HT1080 (cell line): ENCODE measurements at places on chromosomes 6 and 20. TPM values are rescaled to one million over a fixed set of nuclear protein-coding genes. Genes with fewer than 3 reads are reported as not detected.
A peak's percentile ranks its signal among the peaks of the same experiment; 100 is the strongest.

DNA sequence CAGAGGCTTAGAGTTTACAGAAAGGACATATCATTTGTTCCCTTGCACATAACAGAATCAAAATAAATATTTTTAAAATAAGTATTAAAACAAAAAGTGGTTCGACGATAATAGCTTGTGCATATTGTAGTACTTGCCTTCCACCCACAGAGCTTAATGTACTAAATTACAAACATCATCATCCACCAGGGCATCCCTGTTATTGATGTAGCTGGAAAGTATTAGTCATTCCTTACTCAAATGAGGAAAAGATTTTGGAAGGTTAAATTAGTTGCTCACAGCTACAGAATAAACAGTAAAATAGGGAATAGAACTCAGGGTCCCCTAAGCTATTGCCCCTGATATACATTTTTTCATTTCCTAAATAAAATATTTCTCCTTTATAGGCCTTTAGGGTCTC lies 150.3 kb downstream of the PTPRK start:
- peak; percentile 40 for DNase-seq

GRCh38 chr6:87702589-87702945 lies 534 bp upstream of the AKIRIN2 start:
- DNase-seq = no peak

GRCh38 chr6:44594481-44594880 lies 207.0 kb downstream of the CDC5L start:
- no peak for DNase-seq

DNA sequence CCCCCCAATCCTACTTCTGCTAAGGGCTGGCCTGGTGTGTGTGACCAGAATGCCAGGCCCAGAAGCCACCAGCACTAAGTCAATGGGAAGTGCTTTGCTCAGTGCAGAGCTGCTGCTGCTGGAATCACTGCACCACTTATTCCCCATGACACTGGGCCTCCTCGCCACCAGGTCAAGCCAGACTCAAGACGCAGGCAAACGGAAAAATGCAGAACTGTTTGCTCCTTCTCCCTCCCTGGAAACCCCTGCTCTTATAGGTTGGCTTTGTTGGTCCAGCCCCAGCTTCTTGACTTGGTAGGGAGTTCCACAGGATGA lies 121.9 kb downstream of the PHACTR3 start:
- no peak for DNase-seq

Gene TMEM74B
- total RNA-seq = 0.29 and 0.50 TPM in 2 replicates
